ENCODE measurements at places on chromosomes 6 and 20.

DNA sequence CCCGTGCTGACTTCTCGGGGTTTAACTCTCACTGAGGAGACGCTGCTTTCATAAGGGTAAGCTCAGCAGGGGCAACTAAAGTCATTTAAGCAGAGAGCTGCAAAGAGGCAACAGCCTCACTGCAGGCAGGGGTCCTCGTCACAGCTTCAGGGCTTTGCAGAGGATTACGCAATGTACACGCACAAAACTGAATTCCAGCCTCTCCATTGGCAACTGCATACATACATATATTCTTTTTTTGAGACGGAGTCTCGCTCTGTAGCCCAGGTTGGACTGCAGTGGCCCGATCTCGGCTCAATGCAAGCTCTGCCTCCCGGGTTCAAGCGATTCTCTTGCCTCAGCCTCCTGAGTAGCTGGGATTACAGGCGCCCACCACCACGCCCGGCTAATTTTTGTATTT, 2.4 kb downstream of the GMEB2 start:
- DNase-seq: no peak

DNA sequence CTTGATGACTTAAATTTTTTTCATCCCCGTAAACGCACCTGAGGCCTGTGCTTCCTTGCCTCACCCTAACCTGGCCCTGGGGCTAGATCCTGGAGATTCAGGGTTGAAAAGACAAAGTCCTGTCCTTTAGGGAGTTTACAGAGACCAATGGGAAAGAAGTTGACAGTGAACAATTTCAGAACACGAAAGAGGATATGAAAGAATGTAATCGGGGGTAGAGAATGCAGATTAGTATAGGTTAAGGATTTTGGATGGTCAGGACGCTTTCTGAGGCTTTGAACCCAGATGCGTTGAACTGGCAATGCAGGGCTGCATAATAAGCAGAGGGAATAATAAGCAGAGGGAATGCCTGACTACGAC, 1.7 kb upstream of the FBXO5 start:
- DNase-seq: no peak

DNA sequence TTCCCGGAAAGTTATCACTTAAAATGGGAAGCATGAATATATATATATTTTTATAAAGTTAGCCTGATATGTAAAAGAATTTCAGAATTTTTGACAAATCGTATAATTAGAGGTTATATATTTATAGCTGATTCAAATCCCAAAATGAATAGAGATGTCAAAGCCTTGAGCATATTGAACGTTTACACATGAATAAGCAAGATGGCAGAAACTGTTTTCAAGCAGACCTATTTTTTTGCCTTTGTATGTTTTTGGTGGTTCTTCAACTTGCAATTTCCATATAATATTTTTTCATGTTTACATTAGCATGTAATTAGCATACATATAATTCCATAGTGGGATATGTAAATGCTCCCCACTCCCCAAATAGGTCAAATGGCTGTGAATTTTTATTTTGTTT, 189.9 kb downstream of the PRL start:
- DNase-seq: no peak

DNA sequence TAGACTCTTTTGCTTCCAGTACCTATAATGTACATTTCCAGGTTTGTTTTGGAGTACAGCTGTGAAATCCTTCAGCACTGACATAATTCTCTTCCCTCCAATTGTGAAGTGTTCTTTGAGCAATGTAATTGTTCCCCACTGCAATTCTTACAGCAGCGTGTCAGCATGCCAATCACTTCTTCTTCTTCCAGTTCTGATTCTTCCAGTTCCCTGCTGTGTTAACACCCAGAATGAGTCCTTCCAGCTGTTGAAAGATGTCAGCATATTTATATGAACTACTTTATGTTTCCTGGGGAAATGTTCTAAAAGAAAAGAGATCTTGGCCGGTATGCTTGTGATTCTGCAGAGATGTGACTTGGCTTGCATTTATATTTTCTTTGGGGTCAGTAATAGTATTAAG, 213.9 kb downstream of the UNC5CL start:
- no peak for DNase-seq

DNA sequence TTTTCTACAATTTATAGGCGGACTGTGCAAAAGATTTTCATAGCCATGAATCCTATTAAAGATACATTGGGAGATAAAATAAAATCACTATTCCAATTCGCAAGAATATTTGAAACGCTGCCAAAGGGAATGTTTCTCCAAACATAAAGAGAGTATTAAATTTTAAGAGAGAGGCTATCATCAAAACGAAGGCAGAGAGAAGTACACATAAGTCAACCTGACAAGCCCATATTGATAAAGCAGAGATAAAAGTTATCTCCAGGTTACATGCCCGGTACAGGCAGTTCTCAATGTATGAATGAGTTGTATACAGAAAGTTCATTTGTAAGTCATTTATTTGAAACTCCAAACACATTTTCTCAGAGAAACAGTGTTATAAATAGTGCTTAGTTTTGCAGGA, 193.1 kb downstream of the ATXN1 start:
- DNase-seq: no peak

- no peak for DNase-seq
Observed at GRCh38 chr6:21592953-21593352, 598 bp upstream of the SOX4 start.

GRCh38 chr6:33128318-33128717, 52.5 kb downstream of the HLA-DPB1 start:
- no peak for DNase-seq

- no peak for DNase-seq
Observed at GRCh38 chr6:110881546-110882273, 7.1 kb downstream of the AMD1 start.

- DNase-seq: no peak
Observed at GRCh38 chr6:1952740-1953360, 292.6 kb downstream of the GMDS start.

- no peak for DNase-seq
Observed at GRCh38 chr6:138104618-138105213, 2.5 kb downstream of the PERP start.

GRCh38 chr6:149132336-149132735, 185.2 kb upstream of the TAB2 start:
- no peak for DNase-seq

- DNase-seq: peak; percentile 46
Observed at GRCh38 chr6:139109558-139109957, 25.3 kb upstream of the HECA start.

GRCh38 chr6:169289619-169290339, 36.1 kb upstream of the THBS2 start:
- DNase-seq: no peak

DNA sequence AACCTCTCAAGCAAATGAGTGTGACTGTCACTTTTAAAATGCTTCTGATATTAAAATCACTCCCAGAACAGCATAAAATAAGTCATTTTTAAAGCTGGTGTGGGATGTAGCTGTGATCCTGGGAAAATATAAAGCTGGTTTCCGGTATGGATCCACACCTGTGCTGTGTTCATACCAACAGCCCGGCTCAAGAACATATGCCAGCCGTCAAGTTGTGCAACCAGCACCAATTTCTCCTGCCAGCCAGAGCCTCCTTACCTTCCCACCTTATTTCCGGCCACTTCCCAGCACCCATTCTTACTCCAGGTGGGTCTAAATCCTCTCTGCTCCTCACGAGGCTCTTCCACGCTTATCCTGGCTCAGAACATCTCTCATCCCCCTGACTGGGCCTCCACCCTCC, 50.9 kb upstream of the RPS6KA2 start:
- DNase-seq: no peak

DNA sequence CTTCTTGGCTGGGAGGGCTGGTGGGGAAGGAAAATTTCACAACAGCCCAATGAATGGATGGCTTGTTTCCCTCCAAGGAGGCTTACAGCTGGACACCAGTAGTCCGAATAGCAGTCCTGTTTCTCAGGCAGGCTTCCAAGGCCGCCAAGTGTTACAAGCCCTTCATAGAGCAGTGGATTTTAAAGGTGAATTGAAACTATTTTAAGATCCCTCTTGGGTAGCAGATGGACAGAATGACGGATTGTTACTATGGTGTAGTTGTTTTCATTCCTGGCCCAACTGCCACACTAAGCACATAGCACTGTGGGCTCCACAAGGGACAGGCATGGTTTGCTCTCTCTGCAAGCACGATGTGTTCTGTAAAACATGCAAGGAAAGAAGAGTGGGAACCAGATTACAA, 203.3 kb upstream of the TAB2 start:
- no peak for DNase-seq

GRCh38 chr6:45467853-45468252, 90.1 kb upstream of the SUPT3H start:
- DNase-seq: no peak

- DNase-seq: no peak
Observed at GRCh38 chr6:161085246-161085645, 93.7 kb downstream of the MAP3K4 start.

- no peak for DNase-seq
Observed at GRCh38 chr20:53741726-53742028, 148.0 kb upstream of the ZNF217 start.

DNA sequence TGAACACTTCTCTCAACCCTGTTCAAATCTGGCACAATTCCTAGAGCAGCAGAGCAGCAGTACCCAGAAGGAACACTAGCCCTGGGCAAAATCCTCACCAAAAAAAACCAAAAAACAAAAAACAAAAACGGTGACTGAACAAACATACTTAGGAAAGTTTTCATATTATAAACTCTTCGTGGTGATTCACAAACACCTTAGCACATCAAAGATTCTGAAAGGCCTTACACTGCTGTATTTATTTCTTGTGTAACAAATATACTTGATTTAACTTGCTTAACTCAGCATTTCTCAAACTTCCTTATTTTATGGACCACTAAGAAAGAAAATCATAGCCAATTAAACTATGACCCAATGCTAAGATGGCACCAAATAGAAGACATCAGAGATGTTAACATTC, 57.8 kb upstream of the RREB1 start:
- no peak for DNase-seq

- DNase-seq: no peak
Observed at GRCh38 chr6:680666-681340, 12.1 kb downstream of the EXOC2 start.

GRCh38 chr6:3406891-3407809, 49.7 kb downstream of the SLC22A23 start:
- DNase-seq: no peak

Data from activated naive CD4-positive, alpha-beta T cell treated with Interleukin-2 at 50 U/mL for 16 hours (primary cell).